ENCODE measurements at places on chromosomes 3 and 15. TPM values are rescaled to one million over a fixed set of nuclear protein-coding genes. Genes with fewer than 3 reads are reported as not detected.

PAQR5 gene
- total RNA-seq: 37.9 TPM

GRCh38 chr3:64915778-64916177 is 228.0 kb upstream of the ADAMTS9 start:
- peaks cover 3% of the 10 kb centered on the region for H3K4me1 ChIP-seq
- no peak for DNase-seq
- no peak overlapping the region for H3K4me3 ChIP-seq
- no peaks in the 10 kb centered on the region for H3K36me3 ChIP-seq

DAZL gene
- not detected for total RNA-seq

JMJD7 gene
- 36.7 TPM for total RNA-seq

- peaks cover 4% of the 10 kb centered on the region for H3K36me3 ChIP-seq
- no peak for DNase-seq
- no peak overlapping the region for H3K27ac ChIP-seq
- H3K27me3 ChIP-seq: no peaks in the 10 kb centered on the region
Measured at GRCh38 chr3:44468572-44469520, 8.6 kb downstream of the ZNF445 start.

DNA sequence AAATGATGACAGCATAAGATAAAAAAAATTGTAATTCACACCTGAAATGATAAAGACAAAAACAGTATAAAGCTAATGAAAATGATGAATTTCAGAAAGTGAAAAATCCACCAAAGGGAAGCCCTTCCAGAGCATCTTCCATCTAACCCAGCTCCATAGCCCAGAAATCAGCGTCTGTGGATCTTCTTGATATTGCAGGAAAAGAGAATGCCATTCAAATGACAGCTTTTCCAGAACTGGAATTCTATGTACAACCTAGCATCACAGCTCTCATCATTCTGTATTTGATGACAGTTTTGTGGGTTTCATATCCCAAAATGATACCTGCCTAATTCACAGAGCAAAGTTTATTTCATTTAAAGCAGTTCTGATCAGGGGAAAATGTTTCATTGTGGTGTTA is 267.3 kb downstream of the FHIT start:
- no peak overlapping the region for H3K27ac ChIP-seq
- DNase-seq: no peak
- H3K4me1 ChIP-seq: no peaks in the 10 kb centered on the region
- H3K4me3 ChIP-seq: no peak overlapping the region
- no peaks in the 10 kb centered on the region for H3K27me3 ChIP-seq
- H3K36me3 ChIP-seq: no peaks in the 10 kb centered on the region

DNA sequence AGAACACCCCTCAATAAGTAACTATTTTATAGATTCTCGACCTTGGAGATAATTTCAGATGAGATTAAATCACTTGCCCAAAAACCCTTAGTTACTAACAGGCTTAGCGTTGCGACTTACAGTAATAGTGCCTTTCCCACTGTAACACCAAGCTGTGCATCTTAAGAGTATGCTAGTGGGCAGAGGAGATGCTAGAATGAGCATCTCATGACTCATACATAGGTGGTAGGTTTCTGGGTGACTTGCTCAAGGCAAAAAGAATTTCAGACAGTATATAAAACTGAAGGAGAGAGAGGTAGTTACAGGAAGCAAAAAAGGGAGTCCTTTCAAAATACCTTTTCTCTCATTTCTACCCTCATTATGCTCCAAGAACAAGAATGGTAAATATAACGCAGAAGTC is 3.9 kb downstream of the KATNBL1 start:
- no peak overlapping the region for H3K27ac ChIP-seq
- H3K27me3 ChIP-seq: no peaks in the 10 kb centered on the region
- no peaks in the 10 kb centered on the region for H3K4me1 ChIP-seq
- no peak for DNase-seq
- peaks cover 3% of the 10 kb centered on the region for H3K36me3 ChIP-seq

DNA sequence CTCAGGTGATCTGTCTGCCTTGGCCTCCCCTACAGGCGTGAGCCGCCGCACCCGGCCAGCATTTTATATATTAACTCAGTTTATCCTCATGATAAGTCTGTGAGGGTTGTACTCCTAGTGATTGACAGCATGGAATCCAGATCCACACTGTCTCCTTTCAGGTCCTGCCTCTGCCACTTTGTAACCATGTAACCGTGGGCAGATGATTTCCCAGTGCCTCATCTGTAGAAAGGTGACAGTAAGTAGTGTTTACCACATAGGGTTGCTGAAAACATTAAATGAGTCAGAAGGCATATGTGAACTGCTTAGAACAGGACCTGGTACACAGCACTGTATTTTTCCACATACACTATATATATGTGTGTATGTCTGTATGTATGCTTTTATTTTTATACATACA is 2.4 kb downstream of the FYTTD1 start:
- H3K4me3 ChIP-seq: peak overlapping the region; percentile 88
- peak overlapping the region; percentile 89 for H3K27ac ChIP-seq
- peaks cover 30% of the 10 kb centered on the region for H3K4me1 ChIP-seq
- no peak for DNase-seq

C3orf85 gene
- not detected for total RNA-seq

DNA sequence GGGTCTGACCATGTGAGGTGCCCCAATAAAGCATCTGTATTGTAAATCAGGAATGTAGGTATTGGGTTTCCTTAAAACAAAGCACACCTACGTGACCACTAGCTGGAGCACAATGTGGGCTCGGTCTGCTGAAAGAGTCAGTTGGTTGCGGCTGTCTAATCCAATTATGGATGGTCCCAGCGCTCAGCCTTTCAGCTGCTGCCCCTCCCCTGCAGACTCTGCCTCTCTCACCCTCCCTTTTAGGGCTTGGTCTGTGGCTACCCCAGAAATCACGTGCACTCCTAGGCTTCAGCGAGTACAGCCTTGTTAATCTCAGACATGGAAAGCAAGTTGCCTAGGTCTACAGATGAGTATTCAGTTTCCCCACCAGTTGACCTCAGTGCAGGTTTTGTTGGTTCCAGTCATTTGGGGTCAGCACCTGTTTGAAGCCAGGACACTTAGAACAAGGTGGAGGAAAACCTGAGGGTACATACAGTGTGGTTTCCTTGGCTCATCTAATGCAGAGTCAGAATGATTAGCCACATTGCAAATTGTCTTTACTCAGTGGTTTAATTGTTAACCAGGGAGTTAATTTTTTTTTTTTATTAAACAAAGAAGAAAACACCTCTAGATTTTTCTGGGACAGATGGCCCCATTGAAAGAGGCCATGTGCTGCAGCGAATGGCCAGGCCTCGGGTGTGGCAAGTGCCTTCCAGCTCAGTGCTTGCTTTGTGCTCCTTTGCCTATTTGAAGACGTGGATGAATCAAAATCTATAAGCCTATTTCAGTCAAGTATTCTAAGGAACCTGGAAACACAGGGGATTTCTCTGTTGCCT is 137.7 kb downstream of the IGF1R start:
- H3K4me1 ChIP-seq: peaks cover 31% of the 10 kb centered on the region
- H3K4me3 ChIP-seq: no peak overlapping the region
- H3K27me3 ChIP-seq: no peaks in the 10 kb centered on the region
- no peaks in the 10 kb centered on the region for H3K36me3 ChIP-seq

CIB2 gene
- total RNA-seq: 1.9 TPM

ISLR gene
- total RNA-seq: 40.6 TPM

GRCh38 chr3:176919836-176920765 is 277.2 kb downstream of the TBL1XR1 start:
- H3K36me3 ChIP-seq: no peaks in the 10 kb centered on the region
- H3K4me1 ChIP-seq: no peaks in the 10 kb centered on the region
- no peak overlapping the region for H3K4me3 ChIP-seq
- H3K27me3 ChIP-seq: no peaks in the 10 kb centered on the region

SCAANT1 gene
- not detected for total RNA-seq

NKTR gene
- total RNA-seq: 92.1 TPM

DNA sequence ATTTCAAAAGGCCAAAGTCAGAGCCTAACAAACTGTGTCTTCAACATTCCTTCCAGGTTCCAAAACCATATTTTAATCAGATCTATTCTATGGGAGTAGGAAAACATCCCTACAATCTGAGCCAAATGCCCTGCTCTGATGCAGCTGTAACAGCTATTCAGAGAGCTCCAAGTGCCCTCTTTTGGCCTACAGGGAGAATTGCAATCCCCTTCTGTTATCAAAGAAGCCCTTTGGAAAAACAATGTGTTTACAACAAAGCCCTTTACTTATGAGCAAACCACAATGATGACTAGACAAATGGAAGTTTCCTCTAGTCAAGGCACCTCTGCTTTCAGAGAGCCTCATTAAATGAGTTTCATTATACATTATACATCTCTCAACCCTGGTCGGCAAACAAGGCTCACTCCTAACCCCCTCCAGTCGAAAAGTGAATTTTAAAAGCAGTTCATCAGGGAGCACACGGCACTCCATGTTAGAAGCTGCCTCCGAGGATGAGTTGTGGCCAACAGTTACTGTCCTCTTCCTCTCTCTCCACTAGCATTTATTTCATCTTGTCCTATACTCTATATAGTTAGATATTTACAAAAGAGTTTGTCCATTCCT is 42.6 kb upstream of the TMCO5A start:
- no peak overlapping the region for H3K27ac ChIP-seq
- H3K4me3 ChIP-seq: no peak overlapping the region
- H3K4me1 ChIP-seq: no peaks in the 10 kb centered on the region
- no peak for DNase-seq

ASB14 gene
- total RNA-seq: not detected

- no peak overlapping the region for H3K4me3 ChIP-seq
- peak overlapping the region; percentile 88 for H3K27ac ChIP-seq
- H3K4me1 ChIP-seq: peaks cover 19% of the 10 kb centered on the region
- no peaks in the 10 kb centered on the region for H3K36me3 ChIP-seq
- DNase-seq: no peak
Measured at GRCh38 chr3:196634224-196634623, 5.3 kb upstream of the NRROS start.

CDHR4 gene
- total RNA-seq: not detected

DNA sequence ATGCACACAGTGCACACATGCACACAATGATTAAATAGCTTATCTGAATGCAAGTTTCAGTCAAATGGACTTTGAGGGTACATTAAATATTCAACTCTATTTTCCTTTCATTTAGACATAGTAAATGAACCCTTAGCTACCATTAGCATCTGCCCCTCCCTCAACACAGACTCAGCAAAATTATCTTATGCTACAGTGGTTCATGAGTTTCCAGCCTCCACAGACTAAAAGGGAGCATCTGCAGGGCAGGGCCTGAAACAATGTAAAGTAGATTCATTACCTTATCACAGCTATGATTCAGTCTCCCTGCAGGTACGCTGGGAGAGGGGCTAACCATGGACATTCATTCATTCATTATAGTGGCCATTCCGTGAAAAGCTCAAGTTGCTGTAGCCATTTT is 329.1 kb downstream of the VGLL3 start:
- DNase-seq: no peak
- H3K27ac ChIP-seq: no peak overlapping the region
- no peaks in the 10 kb centered on the region for H3K4me1 ChIP-seq

GRCh38 chr15:68818769-68819494 is 1.8 kb downstream of the ANP32A start:
- H3K4me1 ChIP-seq: peaks cover 29% of the 10 kb centered on the region
- peak overlapping the region; percentile 96 for H3K4me3 ChIP-seq
- H3K27ac ChIP-seq: peak overlapping the region; percentile 99
- no peaks in the 10 kb centered on the region for H3K27me3 ChIP-seq
- peak; percentile 85 for DNase-seq

DNA sequence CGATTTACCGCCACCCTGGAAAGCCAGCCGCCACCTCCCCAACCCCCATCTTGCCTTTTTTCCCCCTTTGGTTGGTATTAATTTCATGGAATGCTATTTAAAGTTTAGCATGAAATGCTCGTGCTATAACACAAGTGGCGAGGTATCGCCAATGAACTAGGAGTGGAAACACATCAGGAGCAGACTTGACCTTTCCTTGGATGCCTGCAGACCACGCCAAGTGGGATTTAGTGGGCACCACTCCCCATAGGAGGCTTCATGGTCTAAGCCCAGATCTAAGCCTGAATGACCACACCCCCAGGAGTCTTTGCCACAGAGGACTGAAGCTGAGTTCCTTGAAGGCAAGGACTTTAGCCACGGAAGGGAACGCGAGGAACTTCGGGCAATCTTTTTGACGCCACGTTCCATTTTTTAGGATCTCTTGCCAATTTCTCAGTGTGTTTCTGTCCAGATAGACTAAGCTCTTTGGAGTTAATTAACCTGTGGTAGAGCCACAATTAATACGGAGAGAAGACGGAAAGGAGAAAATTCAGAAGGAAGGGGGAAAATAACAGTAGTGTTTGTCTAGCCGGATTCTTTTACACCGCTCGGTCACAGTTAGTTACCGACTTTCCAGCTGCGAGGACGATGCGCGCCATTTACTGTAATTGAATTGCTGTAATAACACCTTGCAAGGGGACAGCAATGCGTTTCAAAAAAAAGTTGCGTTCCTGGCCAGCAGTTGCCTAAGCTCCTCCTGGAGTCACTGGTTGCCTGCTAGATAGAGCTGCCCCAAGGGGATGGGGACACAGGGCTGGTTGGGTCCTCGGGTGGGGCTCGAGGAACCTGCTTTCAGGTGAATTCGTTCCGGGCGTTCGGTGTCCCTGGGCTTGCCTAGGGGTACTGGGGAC is 37.1 kb downstream of the NR2F2 start:
- no peaks in the 10 kb centered on the region for H3K4me1 ChIP-seq
- H3K27me3 ChIP-seq: peaks cover 51% of the 10 kb centered on the region
- H3K27ac ChIP-seq: no peak overlapping the region
- H3K4me3 ChIP-seq: peak overlapping the region; percentile 19
- H3K36me3 ChIP-seq: no peaks in the 10 kb centered on the region
- DNase-seq: no peak

DPPA4 gene
- not detected for total RNA-seq

MEIS2 gene
- total RNA-seq: 26.7 TPM

CASR gene
- total RNA-seq: 0.20 TPM

GRCh38 chr3:48514431-48515227 is 10.7 kb upstream of the SHISA5 start:
- H3K27ac ChIP-seq: no peak overlapping the region
- H3K36me3 ChIP-seq: no peaks in the 10 kb centered on the region
- no peak overlapping the region for H3K4me3 ChIP-seq
- DNase-seq: no peak

GRCh38 chr3:129386984-129387383 is 41.5 kb downstream of the EFCAB12 start:
- H3K27me3 ChIP-seq: no peaks in the 10 kb centered on the region
- H3K4me3 ChIP-seq: no peak overlapping the region
- DNase-seq: no peak
- H3K27ac ChIP-seq: no peak overlapping the region
- H3K4me1 ChIP-seq: peaks cover 15% of the 10 kb centered on the region
- H3K36me3 ChIP-seq: peaks cover 33% of the 10 kb centered on the region

LCMT2 gene
- total RNA-seq: 8.1 TPM

LDHAL6B gene
- total RNA-seq: not detected

- H3K4me1 ChIP-seq: no peaks in the 10 kb centered on the region
- H3K4me3 ChIP-seq: no peak overlapping the region
- no peak overlapping the region for H3K27ac ChIP-seq
- H3K27me3 ChIP-seq: no peaks in the 10 kb centered on the region
Measured at GRCh38 chr3:180188512-180189309, 152.0 kb upstream of the PEX5L start.

DNA sequence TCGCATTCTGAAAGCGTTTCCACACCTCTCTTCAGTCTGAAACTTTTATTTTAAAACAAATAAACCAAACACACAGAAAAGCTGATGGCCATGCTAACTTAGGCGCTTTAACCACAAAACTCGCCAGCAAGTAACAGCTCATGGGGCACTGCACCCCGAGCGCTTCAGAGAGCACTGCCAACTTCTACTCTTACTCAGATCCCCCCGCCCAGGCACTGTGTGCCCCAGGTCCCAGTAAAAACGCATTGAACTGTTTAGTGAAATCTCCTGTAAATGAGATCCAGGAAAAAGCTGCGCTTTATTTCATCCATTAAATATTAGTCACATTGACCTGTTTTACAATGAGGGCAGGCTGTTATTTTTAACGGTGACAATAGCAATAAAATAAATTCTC is 99.7 kb downstream of the LRIG1 start:
- no peak for DNase-seq
- H3K27ac ChIP-seq: no peak overlapping the region
- H3K36me3 ChIP-seq: peaks cover 45% of the 10 kb centered on the region
- no peak overlapping the region for H3K4me3 ChIP-seq
- no peaks in the 10 kb centered on the region for H3K27me3 ChIP-seq

All from upper lobe of right lung (tissue), 1 donor.